HFFc6 (cell line): ENCODE measurements at places on chromosomes 12 and 14.

DNA sequence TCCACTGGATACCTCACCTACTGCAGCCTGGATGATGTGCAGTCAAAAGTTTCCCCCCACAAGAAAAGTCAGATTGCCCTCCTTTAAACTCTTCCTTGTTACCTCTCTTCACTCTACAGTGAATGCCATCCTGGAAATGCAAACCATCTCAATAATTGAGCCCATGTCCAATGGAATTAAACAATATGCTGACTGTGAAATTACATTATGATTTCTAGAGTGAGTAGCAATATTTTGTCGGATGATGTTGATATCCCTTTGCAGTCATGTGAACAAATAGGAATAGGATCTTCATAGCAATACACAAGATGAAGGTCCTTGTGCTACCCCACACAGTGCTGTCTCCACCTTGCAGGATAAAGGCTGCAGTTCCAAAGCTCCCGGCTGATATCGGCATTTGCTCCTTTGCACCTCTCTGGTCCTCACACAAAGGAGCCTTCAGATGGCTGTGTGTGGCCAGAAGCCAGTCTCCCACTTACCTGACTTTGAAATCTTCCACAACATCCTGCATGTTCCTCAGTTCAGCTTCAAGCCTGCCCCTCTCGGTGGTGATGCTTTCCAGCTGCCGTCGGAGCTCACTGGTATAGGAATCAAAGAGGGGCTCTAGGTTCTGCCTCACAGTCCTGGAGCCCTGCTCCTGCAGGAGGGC is 1.5 kb downstream of the KRT75 start:
- no peak for DNase-seq

DNA sequence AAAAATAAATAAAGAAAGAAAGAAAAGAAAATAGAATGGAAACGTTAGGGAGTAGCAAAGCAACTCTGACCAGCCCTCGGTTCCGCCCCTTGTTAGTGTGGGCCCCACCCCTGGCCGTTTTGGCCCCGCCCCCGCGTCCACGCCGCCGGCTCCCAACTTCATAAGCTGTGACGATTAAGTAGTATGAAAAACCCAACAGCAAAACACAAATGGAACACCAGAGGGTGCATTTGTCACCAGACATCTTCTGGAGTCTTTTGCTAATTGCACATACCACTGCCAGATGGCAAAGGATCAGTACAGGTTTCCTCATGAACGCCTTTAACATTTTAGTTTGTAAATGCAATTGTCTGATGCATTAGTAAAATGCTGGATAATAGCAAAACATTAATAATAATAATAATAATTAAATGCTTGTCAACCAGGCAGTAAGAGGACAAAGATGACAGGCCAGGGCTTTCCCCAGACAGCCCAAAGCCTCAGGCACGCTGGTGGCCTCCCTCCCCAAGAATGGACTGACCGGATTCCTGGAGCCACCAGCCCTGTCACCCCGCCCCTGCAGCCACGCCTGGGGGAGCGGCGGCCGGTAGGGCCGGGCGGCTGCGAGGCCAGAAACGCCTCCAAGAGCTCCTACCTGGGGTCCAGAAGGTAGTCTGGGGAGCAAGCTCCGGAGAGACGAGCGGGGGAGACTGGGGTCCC is 23.6 kb downstream of the HSP90AA1 start:
- DNase-seq = peak; percentile 75

DNA sequence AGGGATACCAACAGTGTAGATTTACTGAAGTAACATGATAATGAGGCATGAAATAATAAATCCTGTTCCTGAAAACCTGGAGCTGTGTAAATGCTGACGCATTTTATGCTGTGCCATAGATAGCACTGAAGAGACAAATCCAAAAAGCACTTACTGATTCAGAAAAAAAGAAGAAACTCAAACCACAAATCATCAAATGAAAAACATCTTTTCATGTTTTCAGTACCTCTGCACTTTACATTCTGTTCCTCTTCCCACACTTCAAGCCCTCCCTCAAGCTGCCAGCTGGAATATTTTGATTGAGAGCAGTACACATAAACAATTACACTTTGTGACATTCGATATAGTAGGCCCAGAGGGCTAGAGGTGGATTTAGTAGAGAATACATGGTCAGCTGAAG is 362.3 kb downstream of the NAV3 start:
- DNase-seq = no peak

DNA sequence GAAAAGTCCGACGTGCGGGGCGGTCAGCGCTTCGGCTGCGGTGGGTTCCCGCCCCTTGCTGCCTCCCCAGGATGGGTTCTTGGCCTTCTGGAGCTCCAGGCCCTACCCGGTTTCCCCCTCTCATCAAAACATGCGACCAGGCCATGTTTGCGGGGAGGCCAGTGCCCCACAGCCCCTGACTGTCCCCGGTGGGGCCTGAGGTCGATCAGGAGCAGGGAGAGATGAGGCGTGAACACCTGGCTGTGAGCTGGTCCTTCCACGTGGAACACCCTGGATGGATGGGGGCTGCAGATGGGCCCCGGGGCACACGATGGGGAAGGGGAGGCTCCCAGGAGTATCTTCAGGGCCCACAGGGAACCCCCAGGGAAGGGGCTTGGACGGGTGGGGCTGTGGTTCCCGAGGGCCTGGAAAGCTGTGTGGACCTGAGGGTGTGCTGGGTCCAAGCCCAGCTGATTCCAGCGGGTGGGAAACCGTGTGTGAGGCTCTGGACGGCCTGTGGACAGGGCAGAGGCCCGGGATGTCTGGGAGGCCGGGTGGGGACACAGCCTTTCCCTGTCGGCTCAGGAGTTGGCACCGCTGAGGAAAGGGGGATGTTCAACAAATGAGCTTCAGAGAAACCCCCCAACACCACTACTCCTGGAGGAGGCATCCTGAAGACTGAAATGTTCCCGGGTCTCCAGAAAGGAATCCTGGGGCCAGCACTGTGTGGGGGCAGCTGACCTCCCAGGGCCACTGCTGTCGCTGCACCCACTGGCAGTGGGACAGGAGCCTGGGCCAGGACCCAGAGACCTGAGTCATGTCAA is 187.0 kb upstream of the C14orf180 start:
- no peak for DNase-seq

- DNase-seq = no peak
These were observed 312.9 kb downstream of the ITPR2 start for GRCh38 chr12:26520109-26520508.

GRCh38 chr12:24507827-24508226 is 441.1 kb downstream of the BCAT1 start:
- no peak for DNase-seq

GRCh38 chr12:110426406-110426805 is 22.9 kb upstream of the ANAPC7 start:
- no peak for DNase-seq

- no peak for DNase-seq
These were observed 880.1 kb upstream of the FBXO33 start for GRCh38 chr14:40312296-40312695.

- DNase-seq = no peak
These were observed 58.6 kb downstream of the PHETA1 start for GRCh38 chr12:111310076-111310870.

- DNase-seq = no peak
These were observed 19.4 kb upstream of the FIGNL2 start for GRCh38 chr12:51867796-51868428.
